Activated effector memory CD4-positive, alpha-beta T cell treated with Interleukin-2 at 50 U/mL for 16 hours (primary cell): ENCODE measurements at places on chromosomes 1 and 21.

GRCh38 chr1:77406661-77407060 lies 124.8 kb downstream of the AK5 start:
- no peak for DNase-seq

- DNase-seq = no peak
Observed at GRCh38 chr1:38727684-38728584, 131.6 kb downstream of the RRAGC start.

DNA sequence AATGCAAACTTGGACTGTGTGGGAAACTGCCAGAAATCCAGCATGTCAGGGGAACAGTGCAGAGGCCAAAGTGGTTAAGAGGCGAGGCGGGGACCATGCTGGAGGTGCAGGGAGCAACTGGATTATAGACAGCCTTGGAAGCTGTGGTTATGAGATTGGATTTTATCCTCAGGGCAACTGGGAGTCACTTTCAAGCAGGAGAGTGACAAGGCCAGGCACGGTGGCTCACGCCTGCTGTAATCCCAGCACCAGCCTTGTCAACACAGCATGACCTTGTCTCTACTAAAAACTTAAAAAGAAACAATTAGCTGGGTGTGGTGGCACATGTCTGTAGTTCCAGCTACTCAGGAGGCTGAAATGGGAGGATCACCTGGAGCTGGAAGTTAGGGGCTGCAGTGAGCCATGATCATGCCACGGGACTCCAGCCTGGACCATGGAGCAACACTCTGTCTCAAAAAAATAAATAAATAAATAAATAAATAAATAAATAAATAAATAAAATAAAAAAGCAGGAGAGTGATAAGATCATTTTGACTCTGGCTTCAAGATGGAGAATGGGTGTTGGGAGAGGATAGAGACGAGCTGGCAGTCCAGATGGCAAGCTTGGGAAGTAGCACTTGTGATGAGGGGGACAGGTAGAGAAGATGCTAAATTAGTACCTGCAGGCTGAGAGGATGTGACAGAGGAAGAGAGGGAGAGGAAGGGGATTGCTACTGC lies 3.5 kb downstream of the HAPLN2 start:
- no peak for DNase-seq

- no peak for DNase-seq
Observed at GRCh38 chr1:234882898-234883297, 245.7 kb downstream of the TOMM20 start.

- DNase-seq = no peak
Observed at GRCh38 chr1:199857516-199857915, 170.0 kb upstream of the NR5A2 start.

DNA sequence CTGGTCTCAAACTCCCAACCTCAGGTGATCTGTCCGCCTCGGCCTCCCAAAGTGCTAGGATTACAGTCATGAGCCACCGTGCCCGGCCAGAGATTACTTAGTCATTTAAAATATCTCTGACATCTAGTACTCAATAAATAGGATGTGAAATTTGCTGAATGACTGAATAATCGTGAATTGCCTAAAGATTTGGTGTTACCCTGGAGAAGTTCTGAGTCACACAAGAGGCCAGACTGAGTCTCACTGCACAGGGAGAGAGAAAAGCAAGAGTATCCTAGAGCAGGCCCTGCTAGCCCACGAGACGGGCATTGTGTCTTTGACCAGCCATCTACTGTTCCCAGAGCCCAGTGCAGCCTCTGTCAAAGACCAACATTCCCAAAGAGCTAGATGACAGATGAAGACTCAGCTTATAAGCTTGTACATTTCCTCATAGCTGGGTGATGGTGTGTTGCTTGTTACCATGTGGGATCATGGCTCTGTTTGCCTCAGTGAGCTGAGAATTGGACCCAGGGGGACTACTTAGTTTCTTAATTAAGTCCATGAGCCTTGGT lies 5.6 kb upstream of the EIF4G3 start:
- no peak for DNase-seq

DNA sequence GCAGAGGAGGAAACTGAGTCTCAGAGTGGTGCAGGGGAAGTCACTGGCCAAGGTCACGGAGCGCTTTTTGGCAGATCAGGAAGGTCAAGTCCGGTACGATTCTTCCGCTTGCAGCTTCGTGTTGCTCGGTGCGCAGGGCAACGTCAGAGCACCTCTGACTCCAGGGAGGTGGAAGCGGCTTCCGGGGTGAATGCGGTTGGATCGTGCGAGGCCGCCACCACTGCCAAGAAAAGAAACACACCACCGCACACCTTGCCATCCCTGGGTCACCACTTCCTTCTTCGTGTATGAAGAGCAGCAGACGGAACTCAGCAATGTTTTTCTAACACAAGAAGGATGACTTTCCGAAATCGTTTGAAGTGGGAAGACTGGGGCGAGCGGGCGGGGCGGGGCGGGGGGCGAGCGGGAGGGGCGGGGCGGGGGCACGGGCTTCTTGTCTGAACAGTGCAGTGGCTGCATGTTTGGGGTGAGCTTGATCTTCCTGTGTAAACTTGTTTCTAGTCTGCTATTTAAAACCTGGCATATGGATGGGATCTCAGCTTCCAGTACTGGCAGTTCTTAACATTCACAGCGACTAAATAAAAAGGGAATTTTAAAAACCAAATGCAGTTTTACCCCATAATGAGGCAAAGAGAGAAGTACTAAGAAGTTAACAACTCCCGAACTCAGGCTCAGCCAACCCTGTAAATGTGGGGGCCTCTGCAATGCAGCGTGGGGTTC lies 300.0 kb downstream of the RRAGC start:
- peak; percentile 81 for DNase-seq

GRCh38 chr1:222168621-222169020 lies 379.3 kb downstream of the HHIPL2 start:
- DNase-seq = no peak

GRCh38 chr1:20446796-20447195 lies 39.2 kb downstream of the CAMK2N1 start:
- no peak for DNase-seq

DNA sequence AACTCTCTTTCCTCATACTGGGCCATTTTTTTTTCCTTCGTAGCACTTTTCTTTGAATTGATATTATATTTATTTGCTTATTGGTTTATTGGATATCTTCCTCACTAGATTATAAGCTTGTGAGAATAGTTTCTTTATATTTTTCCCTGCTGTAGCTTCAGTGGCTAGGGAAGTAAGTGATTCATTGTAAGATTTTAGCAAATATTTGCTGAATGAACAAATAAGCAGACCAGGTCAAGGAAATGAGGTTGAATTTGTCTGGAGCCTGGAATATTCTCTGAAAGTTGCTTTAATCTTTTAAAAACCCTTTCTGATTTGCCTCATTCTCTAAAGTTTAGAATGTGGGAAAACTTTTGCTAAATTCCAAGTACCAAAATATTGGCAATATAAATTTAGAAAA lies 80.2 kb downstream of the RABGAP1L start:
- DNase-seq = no peak

DNA sequence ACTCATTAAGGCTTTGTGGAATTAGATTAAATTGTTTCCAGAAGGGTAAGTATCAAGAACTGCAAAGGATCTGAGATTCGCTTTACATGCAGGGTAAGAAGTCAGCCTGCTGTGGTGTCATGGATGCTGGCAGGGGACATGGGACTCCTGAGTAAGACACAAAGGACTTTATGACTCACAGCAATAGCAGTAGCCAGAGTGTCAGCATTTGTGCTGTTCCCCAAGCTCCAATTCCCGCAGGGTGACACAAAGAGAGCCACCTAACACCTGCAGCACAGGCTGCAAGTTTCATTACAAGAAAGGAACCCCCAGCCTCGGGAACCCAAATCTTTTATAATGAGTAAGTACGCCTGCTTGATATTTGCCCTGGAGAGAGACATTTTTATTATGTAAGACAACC lies 298.1 kb upstream of the POU3F1 start:
- DNase-seq = no peak

DNA sequence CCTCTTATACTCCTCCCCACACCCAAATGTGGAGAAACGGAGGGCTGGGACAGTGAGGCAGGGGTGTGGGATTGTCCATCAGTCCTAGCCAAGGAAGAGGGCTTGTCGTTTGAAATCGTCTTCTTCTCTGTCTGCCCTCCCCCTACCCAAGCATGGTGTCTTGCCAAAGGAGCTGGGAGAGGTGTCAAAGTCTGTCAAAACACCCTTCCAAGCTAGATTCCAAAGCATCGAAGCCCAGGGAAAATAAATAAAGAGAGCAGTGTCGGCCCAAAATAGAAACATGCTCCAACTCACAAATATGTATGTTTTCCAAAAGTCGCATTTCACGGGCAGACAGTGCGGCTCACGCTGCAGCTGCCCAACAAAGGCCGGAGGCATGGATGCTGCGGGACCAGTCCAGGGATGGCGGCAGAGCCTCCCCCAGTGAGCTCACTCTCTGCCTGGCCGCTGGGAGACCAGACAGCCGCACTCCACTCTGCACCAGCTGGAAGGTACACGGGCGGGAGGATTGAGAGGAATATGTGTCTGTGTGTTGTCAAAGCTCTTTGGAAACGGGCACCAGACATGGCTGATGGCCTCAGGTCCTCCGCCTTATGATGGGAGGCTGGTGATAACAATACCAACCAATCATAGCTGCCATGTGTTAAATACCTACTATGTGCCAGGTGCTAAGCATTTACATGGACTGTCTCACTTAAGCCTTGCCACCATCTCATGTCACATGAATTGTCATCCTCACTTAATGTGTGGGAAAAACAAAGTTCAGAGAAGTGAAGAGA lies 3.9 kb downstream of the DISP3 start:
- DNase-seq = no peak

GRCh38 chr1:151371370-151372057 lies 991 bp downstream of the SELENBP1 start:
- no peak for DNase-seq

DNA sequence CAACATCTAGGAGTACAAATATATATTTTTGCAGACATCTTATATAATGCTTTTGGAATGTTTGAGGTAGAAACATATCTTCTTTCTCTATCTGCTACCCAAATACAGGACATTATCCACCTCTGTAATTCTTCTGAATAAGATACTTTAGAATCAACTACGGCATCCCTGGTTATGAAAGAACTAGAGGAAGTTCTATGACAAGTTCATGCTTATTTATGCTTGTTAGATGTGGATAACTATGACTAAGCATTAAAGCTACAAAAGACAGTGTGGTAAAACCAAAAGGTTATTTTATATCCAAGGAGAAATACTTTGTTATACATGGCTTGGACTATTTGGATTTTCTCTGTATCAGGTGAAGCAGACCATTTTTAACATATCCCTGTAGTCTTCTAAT lies 894.0 kb downstream of the KCNT2 start:
- DNase-seq = no peak

DNA sequence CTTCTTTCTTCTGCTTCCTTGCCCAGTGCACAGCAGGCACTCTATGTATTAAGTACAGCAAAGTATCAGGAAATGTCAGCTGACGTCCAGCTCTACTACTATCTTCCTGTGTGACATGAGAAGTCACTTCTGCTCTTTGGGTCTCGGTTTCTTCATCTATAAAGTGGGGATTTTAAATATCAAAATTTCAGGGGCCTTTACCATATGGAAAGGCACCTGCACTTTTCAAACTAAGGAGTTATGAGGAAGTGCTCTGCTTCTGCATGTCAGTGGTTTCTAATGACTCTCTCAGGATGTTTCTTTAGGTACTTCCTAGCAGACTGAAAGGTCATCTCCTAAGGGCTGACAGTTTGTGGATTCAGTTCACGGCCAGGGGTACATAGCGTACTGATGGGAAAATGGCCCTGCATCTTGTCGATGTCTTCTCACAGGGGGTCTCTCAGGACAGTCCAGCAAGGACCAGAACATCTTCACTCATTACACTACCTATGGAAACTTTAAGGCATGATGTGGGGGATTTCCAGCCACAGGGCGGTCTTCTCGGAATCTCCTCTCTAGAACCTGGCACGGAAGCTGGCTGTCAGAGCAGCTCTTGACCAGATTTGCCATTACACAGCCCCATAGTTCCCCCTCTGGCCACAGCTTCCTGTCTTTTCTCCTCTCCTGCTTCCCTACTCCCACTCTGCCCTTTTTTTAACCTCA lies 42.0 kb upstream of the MTF1 start:
- DNase-seq = no peak

DNA sequence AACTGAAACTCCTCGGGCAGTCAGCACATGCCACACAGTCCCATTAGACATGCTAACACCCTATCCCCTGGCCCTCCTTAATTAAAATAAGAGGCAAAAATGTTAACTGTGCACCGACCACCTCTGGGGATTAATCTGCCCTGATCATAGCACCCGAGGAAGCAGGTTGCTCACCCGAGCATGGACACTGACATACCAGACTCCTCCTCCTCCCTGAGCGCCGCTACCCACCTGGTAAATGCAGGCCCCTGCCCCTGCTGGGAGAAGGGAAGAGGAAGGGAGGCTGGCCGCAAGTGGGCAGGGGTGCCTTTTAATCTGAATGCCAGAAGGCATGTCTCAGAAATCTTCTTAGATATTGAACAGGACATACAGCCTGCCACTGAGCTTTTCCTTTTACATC lies 360.9 kb downstream of the RRAGC start:
- DNase-seq = no peak

DNA sequence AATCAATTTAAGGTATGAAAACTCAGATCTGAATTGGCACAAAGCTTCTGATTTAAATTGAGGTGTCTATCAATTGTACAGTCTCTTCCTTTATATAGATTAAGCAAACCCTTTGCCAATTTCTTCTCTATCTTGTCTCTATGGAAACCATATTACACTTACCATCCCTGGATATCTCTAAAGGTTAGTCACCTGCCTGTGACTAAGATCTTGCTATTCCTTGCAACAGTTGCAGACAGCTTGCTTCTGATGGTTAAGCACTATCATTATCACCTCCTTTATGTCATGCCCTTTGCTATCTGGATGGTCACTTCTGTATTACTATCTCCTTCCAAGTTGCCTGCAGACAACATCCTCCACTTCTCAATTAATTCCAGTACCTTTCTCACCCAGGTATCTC lies 998.6 kb upstream of the B3GALT2 start:
- DNase-seq = no peak

DNA sequence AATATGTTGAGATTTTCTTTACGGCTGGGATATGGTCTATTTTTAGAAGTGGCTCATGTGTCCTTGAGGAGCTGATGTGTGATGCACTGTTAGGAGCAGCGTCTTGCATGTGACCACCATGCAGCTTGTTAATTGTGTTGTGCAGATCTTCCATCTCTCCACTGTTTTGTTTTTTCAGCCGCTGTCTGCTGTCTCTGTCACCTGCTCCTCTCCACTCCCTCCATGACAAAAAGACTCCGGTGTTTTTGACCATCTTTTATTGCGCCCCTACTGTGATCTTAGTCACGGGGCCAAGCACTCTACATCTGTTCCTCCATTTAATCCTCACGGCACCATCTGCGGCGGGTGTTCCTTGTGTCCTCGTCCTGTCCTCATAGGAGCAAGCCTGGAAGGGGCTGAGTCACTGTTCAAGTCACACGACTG lies 51.8 kb downstream of the ADARB1 start:
- DNase-seq = no peak

DNA sequence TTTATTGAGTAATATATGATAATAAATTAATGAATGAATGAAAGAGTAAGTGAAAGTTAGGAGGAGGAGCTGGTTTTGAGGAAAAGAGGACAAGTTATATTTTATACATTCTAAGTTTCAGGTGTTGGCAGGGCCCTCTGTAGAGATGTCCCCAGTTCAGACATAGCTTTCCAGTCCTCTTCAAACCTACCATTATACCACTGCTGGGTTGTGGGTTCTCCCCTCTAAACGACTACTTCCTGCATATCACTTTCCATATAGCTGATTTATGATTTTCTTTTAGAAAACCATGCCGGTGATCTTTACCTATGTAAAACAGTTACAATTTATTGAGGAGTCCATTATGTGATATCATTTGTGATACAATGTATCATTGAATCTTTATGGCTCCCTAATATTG lies 116.9 kb downstream of the RUNX1 start:
- no peak for DNase-seq

GRCh38 chr1:208134491-208134890 lies 109.7 kb downstream of the PLXNA2 start:
- no peak for DNase-seq
